Forelimb muscle (tissue), 1 donor: ENCODE measurements at places on chromosomes 6 and 20. TPM values are rescaled to one million over a fixed set of nuclear protein-coding genes. Genes with fewer than 3 reads are reported as not detected.

GRCh38 chr20:20733943-20734342, 21.5 kb upstream of the RALGAPA2 start:
- DNase-seq = no peak

GRCh38 chr6:157167837-157168236, 155.5 kb downstream of the TMEM242 start:
- DNase-seq = no peak

- DNase-seq = no peak
These were observed 170.5 kb upstream of the TSHZ2 start for GRCh38 chr20:52801628-52802006.

DNA sequence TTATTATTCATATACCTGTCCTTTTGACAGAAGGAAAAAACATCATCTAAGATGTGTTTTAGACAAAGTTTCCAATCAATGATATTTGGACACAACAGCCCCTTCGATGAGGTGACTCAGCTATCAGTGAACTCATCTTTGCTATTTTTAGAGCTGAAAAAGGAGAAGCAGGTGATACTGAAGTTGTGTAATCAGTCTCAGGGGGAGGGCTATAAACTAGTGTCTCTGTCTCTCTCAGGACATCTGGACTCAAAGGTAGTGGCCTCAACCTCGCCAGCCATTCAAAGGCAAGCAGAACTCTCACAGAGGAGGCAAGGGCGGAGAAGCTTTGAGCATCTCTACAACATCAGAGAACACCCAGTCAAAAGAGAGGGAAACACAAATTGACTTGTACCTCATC, 135.4 kb downstream of the BFSP1 start:
- DNase-seq = no peak

- no peak for DNase-seq
These were observed 11.0 kb downstream of the BTNL2 start for GRCh38 chr6:32396028-32396427.

GRCh38 chr6:109082188-109082577, 12.5 kb downstream of the SESN1 start:
- DNase-seq = no peak

The CGA gene
- 0.72 TPM for polyA plus RNA-seq

The AFG1L gene
- 6.4 TPM for polyA plus RNA-seq

The RAMACL gene
- 0.16 TPM for polyA plus RNA-seq

The KIF13A gene
- polyA plus RNA-seq = 34.1 TPM

The HRH3 gene
- polyA plus RNA-seq = 2.9 TPM

The CITED2 gene
- polyA plus RNA-seq = 99.3 TPM
